ENCODE measurements at places on chromosomes 7 and 10. TPM values are rescaled to one million over a fixed set of nuclear protein-coding genes. Genes with fewer than 3 reads are reported as not detected.

DNA sequence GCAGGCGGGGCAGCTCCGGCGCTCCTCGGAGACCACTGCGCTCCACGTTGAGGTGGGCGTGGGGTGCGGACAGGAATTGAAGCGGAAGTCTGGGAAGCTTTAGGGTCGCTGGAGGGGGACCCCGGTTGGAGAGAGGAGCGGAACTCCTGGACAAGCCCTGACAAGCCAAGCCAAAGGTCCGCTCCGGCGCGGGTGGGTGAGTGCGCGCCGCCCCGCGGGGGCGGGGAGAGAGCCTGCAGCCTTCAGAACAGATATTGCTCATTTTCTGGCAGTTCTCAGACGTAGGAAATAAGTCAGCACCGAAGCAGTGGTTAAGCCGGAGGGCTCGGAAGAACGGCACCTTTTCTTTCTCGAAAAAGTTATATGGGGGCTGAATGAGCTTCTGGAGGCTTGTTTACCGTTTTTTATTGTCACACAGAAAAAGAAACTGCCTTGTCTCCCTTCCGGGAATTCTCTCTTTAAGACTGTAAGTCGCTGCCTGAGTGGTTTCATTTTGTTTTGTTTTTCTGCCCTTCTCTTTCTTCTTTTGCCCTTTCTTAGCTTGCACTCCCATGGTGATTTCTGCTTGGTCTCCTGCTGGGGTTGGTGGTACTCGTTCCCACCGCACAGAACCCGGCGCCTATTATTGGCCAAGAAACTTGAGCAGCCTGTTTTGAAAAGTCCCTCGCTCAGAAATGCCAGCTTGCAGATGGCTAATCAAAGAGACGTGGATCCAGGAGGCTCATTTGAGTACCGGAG is 732 bp downstream of the FAS start:
- DNase-seq = peak; percentile 84

Gene TMEM176B
- polyA plus RNA-seq = 16.7 TPM

Gene CAV2
- polyA plus RNA-seq = 44.3 TPM

GRCh38 chr10:127757033-127757432 is 20.0 kb downstream of the FOXI2 start:
- DNase-seq = no peak

Gene ZNF800
- 14.9 TPM for polyA plus RNA-seq

Gene AOAH
- 4.5 TPM for polyA plus RNA-seq

- DNase-seq = no peak
Observed at GRCh38 chr10:14476006-14476405, 145.3 kb upstream of the FRMD4A start.

DNA sequence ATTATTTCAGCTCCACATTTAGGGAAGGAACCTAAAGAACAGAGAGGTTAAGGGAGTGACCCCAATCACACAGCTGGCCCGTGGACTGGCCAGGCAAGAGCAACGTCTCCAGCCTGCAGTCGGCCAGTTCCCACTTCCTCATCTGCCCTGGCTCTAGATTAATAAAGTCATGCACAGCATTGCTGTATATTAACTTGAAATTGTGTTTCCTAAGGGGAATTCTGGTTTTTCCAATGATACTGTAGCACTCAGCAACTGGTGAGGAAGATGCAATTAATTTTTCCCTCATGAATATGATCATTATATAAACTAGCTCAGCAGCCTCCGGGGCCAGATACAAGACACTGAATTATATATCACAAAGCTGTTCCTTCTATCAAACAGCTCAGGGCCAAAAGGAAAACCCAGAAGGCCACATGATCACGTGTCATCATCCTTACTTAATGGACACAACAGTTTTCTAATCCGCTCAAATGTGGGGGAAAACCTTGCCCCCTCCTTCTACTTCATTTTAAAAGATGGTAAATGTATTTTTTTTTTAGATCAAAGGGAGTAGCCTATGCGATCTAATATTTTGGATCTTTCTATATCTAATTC is 295.3 kb upstream of the PRKCQ start:
- peak; percentile 84 for DNase-seq

DNA sequence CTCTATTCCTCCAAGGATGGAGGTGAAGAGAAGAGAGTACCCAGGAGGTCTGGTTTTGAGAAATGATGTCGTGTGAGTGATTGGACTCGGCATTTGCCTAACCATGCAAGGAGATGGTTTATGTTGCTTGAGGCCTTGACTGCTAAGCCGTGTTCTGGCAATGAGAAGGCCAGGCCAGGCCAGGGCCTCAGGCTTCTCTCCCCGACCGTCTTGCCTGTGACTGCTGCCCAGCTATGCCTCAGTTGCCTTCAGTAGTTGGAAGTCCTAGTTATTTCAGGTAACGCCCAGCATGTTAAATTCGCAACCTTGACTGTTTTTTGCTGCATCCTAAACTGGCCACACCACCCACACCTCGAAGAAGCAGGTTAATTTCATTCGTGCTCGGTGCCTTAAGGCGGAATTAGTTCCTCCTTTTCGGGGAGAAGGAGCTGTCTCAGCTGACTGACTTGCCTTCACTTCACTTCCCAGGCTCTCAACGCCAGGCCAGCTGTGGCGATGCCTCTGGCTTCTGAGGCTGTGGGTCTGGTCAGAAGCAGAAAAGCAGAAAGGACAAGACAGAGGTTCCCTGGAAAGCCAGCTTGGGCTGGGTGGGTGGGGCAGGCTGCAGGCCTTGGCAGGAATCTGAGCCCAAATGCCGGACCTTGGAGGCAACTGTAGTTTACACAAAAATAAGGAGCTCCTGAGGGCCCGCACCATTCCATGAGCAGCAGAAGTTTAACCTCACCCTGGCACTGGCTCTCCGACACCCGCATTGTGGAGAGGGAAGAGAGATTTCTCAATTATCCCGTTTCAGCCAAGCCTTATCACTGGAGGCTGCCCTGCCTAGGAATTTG is 61.9 kb upstream of the SAMD8 start:
- DNase-seq = no peak

DNA sequence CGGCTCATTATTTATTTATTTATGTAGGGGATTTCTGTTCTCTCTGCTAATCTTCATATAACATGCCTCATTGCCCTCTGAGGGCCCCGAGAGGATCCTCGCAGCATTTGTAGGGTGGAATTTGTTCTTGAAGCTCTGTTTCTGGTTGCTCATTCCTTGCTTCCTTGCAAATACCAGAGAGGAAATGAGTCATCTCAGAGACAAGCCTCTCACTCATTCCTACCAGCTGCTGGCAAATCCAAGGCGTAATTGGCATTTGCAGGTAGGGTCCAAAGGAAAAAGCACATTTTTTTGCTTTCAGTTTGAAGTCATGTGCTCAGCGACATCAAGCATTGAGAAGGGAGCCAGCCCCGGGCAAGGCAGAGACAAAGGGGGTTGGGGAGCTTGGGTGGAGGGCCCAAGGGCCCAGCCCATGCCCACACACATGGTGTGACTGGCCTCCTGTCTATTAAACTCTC is 501.6 kb downstream of the GALNT17 start:
- peak; percentile 25 for DNase-seq

- DNase-seq = no peak
Observed at GRCh38 chr10:7787150-7787856, 490 bp downstream of the KIN start.

GRCh38 chr10:113362645-113363091 is 190.2 kb upstream of the HABP2 start:
- DNase-seq = no peak

Gene ASB13
- 13.5 TPM for polyA plus RNA-seq

DNA sequence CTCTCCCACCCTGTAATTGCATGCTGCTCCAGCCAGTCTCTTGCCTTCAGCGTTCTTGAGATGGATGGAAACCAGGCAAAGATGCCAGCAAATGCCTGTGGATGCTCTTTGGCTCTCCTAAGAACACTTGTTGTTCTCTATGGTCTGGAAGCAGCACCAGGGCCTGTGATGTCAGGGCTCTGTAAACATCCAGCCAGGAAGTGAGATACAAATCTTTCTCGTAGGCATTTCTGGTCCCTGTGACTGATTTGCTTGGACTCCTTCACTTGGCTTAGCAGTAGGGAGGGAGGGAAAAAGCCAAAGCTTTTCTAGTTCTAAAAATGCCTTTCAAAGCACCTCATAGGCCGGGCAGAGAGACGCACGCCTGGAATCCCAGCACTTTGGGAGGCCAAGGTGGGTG is 201.3 kb downstream of the REEP3 start:
- no peak for DNase-seq

GRCh38 chr10:61135276-61135721 is 191.3 kb upstream of the RHOBTB1 start:
- DNase-seq = no peak

DNA sequence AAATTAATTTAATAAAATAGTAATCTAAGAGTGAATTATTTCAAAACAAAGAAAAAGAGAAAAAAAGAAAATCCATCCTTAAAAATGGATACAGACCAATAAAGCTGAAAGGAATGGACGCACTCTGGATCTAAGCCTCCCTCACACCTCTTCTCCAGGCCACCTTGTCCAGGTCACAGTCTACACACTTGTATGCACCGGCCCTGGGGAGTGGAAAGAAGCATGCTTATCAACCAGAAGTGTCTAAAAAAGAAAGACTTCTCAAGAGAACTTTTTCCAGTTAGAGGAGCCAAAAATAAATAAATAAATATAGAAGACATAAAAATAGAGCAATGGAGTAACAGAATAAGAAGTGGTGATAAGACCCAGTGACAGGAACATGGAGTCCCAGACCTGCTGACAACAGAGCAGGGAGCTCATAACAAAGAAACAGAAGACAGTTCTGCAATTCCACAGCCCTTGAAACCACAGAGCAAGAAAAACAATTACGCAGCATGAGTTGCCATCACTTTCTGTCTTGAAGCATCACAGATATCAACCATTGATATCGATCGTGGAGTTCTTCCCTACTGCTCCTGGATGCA is 311.7 kb upstream of the NFE2L3 start:
- no peak for DNase-seq

- DNase-seq = no peak
Observed at GRCh38 chr10:49310460-49310859, 11.5 kb downstream of the C10orf71 start.

Gene ZEB1
- 44.9 TPM for polyA plus RNA-seq

DNA sequence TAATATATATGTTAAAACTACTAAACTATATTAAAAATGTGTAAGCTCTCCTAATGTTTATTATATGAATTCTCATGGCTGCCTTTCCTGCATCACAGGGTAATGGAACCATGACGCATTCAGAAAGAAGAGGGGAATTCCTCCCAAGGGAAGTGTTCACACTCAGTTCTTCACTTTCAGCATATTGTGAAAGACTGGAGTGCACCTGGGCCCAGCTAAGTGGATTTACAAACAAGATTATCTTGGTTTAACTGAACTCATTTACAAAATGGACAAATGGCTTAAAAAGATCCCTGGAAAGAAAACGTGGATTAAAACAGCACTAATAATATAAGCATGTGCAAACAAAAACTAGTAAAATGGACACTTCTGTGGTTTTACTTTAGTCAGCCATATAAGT is 149.8 kb downstream of the DOCK4 start:
- DNase-seq = no peak

GRCh38 chr7:130655286-130655685 is 13.3 kb downstream of the COPG2 start:
- peak; percentile 36 for DNase-seq

- DNase-seq = no peak
Observed at GRCh38 chr7:26696978-26697377, 167.4 kb downstream of the SKAP2 start.

DNA sequence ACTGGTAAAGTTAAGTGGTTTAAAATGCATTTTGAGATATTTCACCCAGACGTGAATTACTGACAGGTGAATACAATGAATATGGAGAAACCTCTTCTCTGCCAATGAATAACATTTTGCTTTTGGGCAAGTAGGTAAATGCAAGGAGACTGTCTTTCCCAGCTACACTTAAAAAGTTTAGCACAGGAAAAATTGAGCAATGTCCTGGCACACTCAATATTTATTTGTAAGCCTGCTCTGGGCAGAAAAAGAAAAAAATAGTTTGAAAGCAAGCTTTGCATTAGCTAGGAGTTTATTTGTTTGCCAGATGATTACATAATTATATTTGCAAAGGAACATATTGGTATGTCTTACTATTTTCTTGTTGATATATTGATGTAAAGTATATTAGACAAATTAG is 624.2 kb downstream of the ACTR3B start:
- DNase-seq = peak; percentile 29

Gene HSPA14
- 13.3 TPM for polyA plus RNA-seq

Gene NKX6-2
- polyA plus RNA-seq = 3.5 TPM

DNA sequence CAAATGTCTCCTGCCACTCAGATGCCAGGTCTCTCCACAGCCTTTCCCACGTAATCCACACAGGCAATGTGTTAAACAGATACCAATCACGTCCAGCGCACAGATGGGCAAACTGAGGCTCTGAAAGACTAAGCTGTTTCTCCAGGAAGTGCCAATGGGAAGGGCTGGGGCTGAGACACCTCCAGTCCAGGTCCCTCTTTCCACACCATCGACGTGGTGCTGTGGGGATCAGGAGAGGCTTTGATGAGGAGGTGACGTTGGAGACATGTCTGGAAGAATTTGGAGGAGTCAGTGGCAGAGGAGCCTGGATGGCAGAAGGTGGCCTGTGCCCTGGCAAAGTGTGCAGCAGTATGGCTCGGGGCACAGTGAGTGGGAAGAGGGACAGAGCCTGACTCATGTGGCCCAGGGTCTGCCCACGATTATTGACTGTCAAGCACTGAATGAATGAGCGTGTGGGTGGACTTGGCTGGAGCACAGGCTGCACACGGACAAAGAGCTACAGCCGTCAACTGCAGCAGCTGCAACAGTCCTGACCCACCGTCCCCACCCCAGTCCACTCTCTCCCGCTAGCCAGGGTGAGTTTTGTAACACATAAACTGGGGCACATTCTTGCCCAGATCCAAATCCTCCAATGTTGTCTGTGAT is 40.8 kb upstream of the HSPA12A start:
- DNase-seq = no peak

GRCh38 chr7:78099715-78100394 is 301.3 kb downstream of the PHTF2 start:
- DNase-seq = no peak

Gene TUBAL3
- polyA plus RNA-seq = not detected

Gene KDM7A
- 8.2 TPM for polyA plus RNA-seq

GRCh38 chr7:111676811-111677210 is 114.5 kb upstream of the IMMP2L start:
- DNase-seq = no peak

GRCh38 chr7:150516956-150517745 is 2.5 kb downstream of the GIMAP7 start:
- no peak for DNase-seq

GRCh38 chr10:35356725-35357092 is 20.4 kb downstream of the CCNY start:
- no peak for DNase-seq

DNA sequence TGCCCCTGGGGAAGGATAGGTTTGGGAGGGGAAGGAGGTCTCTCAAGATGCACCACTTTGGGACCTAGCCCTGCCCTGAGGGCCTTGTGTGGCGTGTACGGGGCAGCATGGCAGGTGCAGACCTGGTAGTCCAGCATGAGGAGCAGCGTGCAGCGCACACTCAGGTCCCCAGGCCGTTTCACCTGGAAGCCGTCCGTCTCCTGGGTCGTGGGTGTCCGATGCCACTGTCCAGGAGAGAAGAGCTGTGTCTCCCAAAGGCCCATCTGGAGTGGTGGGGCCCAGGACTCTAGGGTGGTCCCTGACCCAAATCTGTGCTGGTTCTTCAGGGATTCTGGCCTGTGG is 6.8 kb downstream of the SMARCD3 start:
- DNase-seq = no peak

- DNase-seq = no peak
Observed at GRCh38 chr10:110556969-110557601, 10.4 kb upstream of the SMC3 start.

Gene LBX1
- polyA plus RNA-seq = 12.4 TPM

- no peak for DNase-seq
Observed at GRCh38 chr10:124010563-124011131, 82.8 kb downstream of the CHST15 start.

GRCh38 chr7:56092789-56093531 is at the start of gene PHKG1:
Gene PHKG1, minus strand, starts transcription at chr7:56092952. Its CDS starts 4,011 bp downstream, at chr7:56088941.
- peak; percentile 77 for DNase-seq
